ENCODE measurements at places on chromosomes 12 and 14.

- DNase-seq: no peak
Measured at GRCh38 chr14:71931492-71932228, 569 bp upstream of the RGS6 start.

DNA sequence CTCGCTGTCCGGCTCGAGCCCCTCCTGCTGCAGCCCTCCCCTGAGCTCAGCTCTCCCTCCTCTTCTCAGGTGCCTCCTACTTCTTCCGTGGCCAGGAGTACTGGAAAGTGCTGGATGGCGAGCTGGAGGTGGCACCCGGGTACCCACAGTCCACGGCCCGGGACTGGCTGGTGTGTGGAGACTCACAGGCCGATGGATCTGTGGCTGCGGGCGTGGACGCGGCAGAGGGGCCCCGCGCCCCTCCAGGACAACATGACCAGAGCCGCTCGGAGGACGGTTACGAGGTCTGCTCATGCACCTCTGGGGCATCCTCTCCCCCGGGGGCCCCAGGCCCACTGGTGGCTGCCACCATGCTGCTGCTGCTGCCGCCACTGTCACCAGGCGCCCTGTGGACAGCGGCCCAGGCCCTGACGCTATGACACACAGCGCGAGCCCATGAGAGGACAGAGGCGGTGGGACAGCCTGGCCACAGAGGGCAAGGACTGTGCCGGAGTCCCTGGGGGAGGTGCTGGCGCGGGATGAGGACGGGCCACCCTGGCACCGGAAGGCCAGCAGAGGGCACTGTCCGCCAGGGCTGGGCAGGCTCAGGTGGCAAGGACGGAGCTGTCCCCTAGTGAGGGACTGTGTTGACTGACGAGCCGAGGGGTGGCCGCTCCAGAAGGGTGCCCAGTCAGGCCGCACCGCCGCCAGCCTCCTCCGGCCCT, 22.8 kb downstream of the MMP17 start:
- no peak for DNase-seq

DNA sequence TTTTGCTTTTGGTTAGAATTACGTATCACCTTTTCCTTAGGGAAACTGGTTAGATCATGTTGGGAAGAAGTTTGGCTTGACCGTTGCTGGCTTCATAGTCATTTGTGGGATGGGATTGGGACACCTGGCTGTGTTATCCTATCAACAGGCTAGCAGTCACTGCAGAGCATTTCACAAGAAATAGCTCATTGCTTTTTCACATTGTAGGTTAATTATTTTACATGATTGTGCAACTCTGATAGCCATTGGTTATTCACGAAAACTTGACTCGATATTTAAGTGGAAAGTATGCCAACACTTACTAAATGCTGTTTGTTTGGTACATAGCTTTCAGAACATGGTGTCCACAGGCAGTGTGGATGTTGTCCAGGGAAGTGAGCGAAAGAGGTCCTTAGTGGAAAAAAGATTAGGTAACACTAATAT, 89.4 kb downstream of the NKX2-1 start:
- no peak for DNase-seq

DNA sequence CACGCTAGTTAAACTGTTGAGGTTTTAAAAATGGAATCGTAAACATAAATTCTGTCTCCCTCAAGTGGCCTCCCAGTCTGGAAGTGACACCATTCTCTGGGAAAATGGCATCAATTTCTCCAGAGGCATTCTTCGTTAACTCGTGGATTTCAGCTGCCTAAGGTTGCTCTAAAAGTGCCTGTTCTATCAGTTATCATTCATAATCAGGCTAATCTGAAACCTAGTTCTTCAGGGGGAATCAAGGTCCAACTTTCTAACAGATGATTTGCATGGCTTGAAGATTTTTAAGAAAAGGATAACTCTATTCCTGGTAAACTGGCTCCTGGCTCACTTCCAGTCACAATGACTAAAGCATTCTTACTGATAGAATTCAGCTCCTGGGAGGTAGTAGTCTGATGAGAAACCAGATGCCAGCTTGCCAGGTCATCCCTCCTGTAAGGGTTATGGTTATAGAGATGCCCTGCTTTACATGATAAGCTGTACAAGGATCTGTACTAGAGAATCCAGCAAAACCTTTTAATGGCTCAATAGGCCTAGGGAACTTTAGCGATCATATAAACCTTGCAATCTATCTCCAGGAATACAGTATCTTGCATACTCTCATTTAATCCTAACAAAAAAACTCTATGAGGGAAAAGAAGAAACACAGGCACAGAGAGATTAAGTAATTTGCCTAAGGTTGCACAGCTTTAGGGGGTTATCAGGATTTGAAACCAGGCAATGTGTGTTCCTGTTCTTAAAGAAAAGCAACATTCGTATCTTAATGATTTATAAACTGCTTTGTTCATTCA, 1.5 kb downstream of the L3HYPDH start:
- peak; percentile 4 for DNase-seq

- DNase-seq: no peak
Measured at GRCh38 chr12:5044420-5045295, 979 bp downstream of the KCNA5 start.

DNA sequence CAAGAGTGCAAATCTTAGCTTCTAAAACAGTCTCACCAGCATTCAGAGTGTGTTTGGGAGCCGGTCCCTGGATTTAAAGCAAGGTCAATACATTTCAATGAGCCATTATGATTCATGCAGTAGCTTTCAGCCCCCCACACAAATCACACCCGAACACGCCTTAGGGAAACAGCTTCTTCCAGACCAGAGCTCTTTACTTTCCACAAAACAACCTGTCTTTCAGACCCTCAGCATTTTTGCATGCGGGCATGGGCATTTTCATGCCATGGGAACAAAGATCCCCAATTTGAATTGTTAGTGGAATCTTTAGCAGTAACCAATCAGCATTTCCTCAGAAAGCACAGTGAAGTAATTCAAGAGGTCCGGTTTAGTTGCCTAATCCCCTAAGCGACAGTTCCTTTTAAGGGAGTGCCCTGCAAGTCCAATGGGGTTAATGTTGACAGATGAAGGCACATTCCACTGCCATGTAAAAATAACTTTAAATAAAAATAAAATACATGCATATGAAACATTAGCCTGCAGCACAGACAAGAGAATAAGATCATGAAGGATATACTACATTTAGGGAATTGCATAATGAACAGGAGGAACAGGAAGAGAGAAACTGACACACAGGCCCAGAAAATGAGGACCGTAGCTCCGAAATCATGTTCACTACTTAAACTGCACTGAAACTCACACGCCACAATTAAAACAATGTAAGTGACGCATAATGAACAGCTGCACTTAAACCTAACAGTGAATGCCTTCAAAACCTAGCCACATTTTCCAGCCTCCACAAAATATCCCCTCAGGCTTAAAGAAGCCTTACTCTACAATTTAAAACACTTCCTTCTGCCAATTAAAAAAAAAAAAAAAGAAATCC, 4.0 kb downstream of the VPS37B start:
- DNase-seq: no peak
